ENCODE measurements at places on chromosomes 6 and 20. TPM values are rescaled to one million over a fixed set of nuclear protein-coding genes. Genes with fewer than 3 reads are reported as not detected.

Gene TMX4
- 44.8 TPM for total RNA-seq

Gene CTAGE9
- not detected for total RNA-seq

- no peaks in the 10 kb centered on the region for H3K4me1 ChIP-seq
- peaks cover 15% of the 10 kb centered on the region for H3K27me3 ChIP-seq
- DNase-seq, result no peak
- H3K4me3 ChIP-seq, result no peak overlapping the region
Measured at GRCh38 chr20:51182571-51182970, 159.7 kb upstream of the KCNG1 start.

DNA sequence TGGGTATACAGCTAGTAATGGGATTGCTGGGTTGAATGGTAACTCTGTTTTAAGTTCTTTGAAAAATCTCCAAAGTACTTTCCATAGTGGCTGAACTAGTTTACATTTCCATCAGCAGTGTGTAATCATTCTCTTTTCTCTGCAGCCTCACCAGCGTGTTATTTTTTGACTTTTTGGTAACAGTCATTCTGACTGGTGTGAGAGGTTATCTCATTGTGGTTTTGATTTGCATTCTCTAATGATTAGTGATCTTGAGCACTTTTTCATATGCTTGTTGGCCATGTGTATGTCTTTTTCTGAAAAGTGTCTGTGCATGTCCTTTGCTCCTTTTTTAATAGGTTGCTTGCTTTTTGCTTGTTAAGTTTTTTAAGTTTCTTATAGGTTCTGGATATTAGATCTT, 194.2 kb upstream of the PHACTR1 start:
- no peak overlapping the region for H3K4me3 ChIP-seq
- no peaks in the 10 kb centered on the region for H3K36me3 ChIP-seq
- peaks cover 7% of the 10 kb centered on the region for H3K27me3 ChIP-seq
- H3K4me1 ChIP-seq, result no peaks in the 10 kb centered on the region

GRCh38 chr20:36396340-36396739, 90.2 kb downstream of the DLGAP4 start:
- DNase-seq, result no peak
- peaks cover 10% of the 10 kb centered on the region for H3K27me3 ChIP-seq
- H3K4me1 ChIP-seq, result no peaks in the 10 kb centered on the region
- H3K4me3 ChIP-seq, result no peak overlapping the region
- no peak overlapping the region for H3K27ac ChIP-seq

DNA sequence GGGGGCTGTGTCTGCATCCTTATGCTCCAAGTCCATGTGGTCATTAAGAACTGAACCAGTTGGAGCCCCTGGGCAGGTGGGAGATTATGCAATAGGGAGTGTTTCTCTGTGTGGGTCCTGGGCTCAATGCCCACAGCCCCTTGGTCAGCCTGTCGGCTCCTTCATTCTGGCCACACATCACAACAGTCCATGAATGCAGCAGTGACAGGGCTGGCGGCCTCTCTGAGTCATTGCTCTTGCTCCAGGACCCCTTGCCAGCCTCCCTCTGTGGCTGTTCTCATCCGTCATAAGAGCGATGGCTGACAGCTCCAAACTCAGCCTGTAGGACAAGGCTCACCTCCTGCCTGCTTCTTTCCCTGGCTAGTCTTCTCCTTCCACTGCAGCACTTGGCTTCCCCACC, 609.5 kb upstream of the CDH4 start:
- no peaks in the 10 kb centered on the region for H3K4me1 ChIP-seq
- no peak overlapping the region for H3K4me3 ChIP-seq

DNA sequence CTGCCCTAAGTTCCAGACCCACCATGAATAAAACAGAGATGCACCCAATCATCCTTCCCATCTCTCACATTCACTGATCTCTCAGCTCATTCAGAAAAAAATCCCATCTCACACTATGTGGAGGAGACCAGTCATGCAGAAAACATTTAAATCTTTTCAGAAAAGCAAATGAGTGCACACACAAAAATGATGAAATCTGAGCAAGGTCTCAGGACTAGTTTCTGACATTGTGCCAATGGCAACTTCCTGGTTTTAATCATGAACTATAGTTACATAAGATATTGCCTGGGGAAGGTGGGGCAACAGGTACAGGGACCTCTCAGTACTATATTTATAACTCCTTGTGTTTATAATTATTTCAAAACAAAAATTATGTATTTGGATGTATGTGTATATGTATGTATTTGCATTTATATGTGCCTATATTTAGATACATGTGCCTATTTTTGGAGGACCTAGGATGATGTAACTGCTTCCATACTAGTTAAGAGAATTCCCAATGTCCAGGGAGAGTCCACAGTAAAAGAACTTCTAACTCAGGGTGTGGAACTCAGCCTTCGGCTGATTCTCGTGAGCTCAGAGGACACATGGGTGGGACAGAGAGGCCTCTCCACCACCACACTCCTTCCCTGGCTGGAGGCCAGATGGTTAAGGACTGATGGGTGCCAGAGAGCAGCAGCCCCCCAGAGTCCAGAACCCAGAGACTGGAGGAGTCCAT, 71.7 kb upstream of the MAP3K4 start:
- no peaks in the 10 kb centered on the region for H3K36me3 ChIP-seq
- H3K27me3 ChIP-seq, result peaks cover 2% of the 10 kb centered on the region
- no peak overlapping the region for H3K4me3 ChIP-seq
- DNase-seq, result no peak
- no peak overlapping the region for H3K27ac ChIP-seq

- no peak for DNase-seq
- H3K4me3 ChIP-seq, result no peak overlapping the region
- no peaks in the 10 kb centered on the region for H3K4me1 ChIP-seq
- H3K27me3 ChIP-seq, result peaks cover 16% of the 10 kb centered on the region
Measured at GRCh38 chr20:634148-634925, 18.7 kb downstream of the SRXN1 start.

DNA sequence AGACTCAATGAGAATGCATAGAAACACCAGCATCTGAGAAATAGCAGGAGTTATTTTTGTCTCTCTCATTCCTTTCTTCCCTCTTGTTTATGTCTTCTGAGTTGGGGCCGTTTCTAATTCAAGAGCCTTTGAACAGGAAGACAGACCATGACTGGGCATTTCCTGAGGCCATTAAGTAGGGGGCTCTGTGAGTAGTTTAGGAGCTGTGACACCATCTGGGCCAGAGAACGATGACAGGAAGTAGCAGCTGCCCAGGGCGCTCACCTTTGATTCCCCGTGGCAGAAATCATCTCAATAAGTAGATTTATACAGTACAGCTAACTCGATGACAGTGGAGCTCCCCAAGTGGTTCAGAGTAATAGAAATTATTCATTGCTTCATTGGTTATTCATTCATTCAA, 298.4 kb upstream of the PLN start:
- H3K4me3 ChIP-seq, result no peak overlapping the region

DNA sequence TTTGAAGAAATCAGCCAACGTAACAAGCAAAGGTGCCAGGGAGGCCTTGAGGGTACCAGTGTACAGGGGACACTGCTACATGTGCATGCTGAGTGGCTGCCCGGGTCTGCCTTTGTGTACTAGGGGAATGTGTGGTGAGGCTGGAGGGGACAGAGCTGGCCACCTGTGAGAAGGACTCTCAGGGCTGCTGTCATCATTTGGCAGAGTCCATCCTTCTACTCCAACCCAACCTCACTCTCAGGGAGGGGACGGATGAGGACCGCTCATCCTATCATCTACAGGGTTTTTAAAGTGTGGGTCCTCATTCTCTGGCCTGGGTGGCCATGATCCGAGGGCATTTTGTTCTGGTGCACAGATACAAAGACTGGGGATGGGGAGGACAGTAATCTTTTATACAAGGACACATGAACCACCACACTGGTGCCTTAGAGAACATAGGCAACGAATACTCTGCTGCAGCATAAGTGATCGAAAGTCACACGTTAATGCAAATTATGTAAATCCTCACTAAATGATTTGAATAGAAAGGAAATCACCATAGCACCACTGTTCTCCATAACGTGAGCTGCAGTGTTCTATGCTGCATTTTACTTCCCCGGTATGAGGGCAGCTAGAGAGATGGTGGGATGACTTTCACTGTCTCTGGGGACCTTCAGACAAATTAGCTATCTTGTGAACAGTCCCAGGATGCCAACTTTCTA, 181.4 kb downstream of the GMPR start:
- H3K36me3 ChIP-seq, result peaks cover 10% of the 10 kb centered on the region
- no peaks in the 10 kb centered on the region for H3K27me3 ChIP-seq
- peaks cover 51% of the 10 kb centered on the region for H3K4me1 ChIP-seq
- no peak for DNase-seq
- H3K27ac ChIP-seq, result peak overlapping the region; percentile 98

GRCh38 chr6:10101551-10102252, 313.2 kb downstream of the TFAP2A start:
- no peak overlapping the region for H3K27ac ChIP-seq
- H3K36me3 ChIP-seq, result no peaks in the 10 kb centered on the region
- H3K4me1 ChIP-seq, result no peaks in the 10 kb centered on the region
- H3K4me3 ChIP-seq, result no peak overlapping the region

GRCh38 chr6:131292145-131292938, 157.1 kb downstream of the AKAP7 start:
- no peak overlapping the region for H3K4me3 ChIP-seq
- H3K4me1 ChIP-seq, result peaks cover 11% of the 10 kb centered on the region
- no peaks in the 10 kb centered on the region for H3K36me3 ChIP-seq
- H3K27me3 ChIP-seq, result no peaks in the 10 kb centered on the region
- peak overlapping the region; percentile 3 for H3K27ac ChIP-seq

DNA sequence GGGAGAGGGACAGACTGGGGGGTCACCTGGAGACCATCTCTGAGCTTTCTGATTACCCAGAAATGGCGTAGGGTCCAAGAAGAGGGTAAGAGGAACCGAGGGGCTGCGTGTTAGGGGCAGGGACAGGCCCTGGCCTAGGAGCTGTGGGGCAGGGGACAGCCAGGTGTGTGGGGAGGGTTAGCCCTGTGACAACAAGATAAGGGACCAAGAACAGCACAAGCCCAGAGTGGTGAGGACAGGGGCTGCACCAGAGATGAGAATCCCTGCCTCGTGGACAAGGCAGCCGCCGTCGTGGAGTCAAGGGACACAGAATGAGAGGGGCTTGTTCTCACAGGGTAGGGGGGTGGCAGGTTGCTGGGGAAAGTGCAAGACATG, 449 bp upstream of the AVP start:
- H3K36me3 ChIP-seq, result no peaks in the 10 kb centered on the region
- H3K4me1 ChIP-seq, result peaks cover 8% of the 10 kb centered on the region
- DNase-seq, result no peak
